ENCODE measurements at places on chromosomes 1 and 21.

GRCh38 chr1:231526536-231526935, 1.9 kb upstream of the TSNAX start:
- DNase-seq: no peak

- peak; percentile 78 for DNase-seq
These were observed 7.5 kb downstream of the NBPF1 start for GRCh38 chr1:16605532-16606505.

- no peak for DNase-seq
These were observed 78.9 kb downstream of the CAMTA1 start for GRCh38 chr1:6864166-6864565.

- DNase-seq: no peak
These were observed 1.2 kb downstream of the PTPN14 start for GRCh38 chr1:214550013-214550856.

DNA sequence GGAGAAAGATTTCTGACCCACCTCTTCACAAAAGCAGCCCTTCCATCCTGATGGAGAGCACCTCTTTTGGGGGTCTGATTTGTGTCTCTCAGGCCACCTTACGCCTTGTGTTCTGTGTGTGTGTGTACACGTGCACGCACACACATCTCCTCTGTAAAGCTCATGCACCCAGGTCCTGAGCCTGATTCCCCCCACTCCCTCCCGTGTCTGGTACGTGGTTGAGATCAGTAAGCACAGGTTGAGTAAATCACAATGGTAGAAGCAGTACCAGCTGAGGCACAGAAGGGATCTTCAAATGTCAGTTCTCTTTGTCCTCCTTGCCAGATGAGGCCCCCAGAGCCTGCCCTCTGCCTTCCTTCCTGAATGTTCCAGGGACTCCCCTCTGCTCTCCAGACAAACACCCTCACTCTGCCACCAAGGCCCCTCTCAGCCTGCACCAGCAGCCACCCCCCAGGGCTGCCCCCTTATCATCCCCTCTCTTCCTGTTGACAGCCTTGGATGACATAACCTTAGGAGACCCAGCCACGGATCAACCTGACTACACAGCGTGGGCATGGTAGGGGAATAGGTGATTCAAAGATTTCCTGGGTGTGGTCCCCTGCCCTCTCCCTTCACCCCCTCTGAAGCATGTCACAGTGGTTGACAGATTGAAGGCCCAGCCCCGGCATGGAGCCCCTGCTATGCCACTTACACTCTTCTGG, 112.8 kb downstream of the HIVEP3 start:
- no peak for DNase-seq

DNA sequence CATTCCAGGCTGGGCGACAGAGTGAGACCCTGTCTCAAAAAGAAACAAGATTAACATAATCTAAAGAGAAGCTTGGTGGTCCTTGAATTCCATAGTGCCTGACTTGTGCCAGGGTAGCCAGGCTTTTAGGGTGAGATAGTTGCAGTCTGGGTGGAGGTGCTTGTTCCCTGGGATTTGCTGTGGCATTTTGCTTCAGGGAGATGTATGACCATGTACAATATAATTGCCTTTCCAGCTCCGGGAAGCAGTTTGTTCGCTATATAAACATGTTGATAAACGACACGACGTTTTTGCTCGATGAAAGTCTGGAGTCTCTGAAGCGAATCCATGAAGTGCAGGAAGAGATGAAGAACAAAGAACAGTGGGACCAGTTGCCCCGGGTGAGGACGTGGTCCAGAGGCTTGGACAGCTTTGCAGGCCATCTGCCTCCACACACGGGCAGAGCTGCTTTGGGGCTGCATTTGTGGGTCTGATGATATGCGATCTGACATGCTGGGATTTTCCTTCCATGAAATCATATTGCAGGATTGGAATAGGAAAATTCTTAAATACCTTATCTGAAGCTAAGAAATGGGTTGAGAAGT, 49.4 kb upstream of the KIF1B start:
- DNase-seq: no peak

DNA sequence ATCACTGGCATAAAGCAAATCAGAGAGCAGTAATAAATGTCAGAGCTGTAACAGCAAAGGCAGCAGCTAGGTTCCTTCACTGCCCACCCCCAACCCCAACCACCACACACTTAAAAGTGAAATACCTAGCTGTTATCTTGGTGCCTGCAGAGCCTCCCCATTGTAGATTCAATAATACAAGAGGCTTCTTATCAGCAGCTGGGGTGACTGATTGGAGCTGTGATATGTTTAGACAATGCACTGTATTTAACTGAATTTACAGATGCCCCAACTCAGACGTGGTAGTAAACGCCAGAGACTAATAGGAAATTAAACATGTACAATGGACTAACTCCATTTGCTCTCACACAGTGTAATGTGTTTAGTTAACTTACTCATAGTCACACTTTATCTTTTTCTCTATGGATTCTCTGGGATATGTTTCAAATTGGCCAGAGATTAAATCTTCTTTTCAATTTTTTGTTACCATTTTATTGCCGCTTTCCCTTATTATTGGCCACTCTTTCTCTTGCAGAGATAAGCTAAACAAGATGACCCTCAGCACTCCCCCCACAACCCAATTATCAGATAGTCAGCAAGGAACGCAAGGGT, 117.1 kb downstream of the ESRRG start:
- no peak for DNase-seq

DNA sequence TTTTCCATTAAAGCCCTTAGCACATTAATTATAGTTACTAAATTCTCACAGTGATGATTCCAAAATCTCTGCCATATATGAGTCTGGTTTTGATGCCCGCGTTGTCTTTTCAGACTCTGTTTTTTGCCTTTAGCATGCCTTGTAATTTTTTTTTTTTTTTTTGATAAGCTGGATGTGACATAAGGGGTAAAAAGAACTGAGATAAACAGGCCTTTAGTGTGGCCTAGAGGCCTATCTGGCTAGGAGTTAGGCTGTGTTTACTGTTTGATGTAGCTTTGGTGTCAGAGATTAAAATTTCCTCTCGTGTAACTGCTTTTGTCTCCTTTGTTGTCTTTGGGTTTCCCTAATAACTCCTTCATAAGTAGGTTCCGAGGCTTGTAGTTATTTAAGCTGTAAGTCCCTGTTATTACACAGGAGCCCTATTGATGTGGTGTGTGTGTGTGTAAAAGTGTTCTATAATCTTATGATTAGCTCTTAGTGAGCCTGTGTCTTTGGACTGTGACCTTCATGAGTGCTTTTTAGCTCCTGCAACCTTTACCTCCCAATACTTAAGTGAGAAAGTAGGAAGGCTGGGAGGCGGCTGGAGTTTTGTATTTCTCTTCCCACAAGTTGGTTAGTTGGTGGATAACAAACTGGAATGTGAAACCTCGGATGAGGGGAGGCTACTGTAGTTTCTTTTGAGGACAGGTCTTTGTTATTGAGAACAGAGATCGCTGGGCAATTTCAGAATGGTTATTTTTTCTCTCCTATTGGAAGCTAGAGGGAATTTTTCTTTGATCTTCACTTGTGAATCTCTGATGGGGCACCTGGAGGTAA, 19.3 kb downstream of the HS2ST1 start:
- no peak for DNase-seq

- DNase-seq: no peak
These were observed 55.8 kb upstream of the BOLA1 start for GRCh38 chr1:149843431-149844041.

- DNase-seq: no peak
These were observed 2.2 kb downstream of the SIM2 start for GRCh38 chr21:36700971-36701755.

DNA sequence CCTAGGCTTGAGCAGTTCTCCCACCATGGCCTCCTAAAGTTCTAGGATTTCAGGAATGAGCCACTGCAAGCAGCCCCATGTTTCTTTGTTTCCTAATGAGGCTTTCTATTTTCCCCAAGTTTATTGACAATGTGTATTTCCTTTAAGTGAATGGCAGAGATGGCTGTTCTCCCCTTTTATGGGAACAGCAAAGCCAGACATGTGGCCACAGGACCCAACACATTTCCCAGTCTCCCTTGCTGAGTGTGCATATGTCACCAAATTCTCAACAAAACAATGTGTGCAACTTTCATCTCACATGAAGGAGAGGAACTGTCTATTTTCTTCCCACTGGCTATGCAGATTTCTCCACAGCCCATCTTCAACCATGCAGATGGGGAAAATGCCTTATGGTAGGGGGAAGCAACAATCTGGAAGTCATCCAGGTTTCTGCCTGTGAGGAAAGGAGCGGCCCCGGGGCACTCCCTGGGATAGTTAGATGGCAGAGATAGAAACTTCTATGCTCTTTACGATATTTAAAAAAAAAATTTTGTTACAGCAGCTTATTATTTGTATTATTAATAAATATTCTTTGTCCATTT, 28.6 kb upstream of the MAP10 start:
- no peak for DNase-seq

DNA sequence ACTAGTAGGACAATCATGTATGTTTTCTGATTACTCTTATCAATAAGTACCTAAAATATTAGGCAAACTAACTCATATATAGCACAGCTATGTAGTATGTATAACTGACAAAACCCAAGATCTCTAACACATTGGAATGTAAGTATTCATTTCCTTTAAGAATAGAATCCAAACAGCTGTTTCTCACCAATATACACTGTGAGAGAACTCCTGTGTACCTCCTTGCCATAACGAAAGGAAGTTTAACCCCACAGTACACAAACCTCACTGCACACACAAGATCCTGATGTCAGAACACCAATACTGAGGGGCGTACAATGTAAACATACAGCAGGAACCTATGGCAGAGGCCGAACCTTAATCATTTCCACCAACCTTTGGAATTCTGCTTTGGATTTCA, 113.0 kb downstream of the SMYD3 start:
- no peak for DNase-seq
